Fibroblast of skin of right quadriceps (primary cell): ENCODE measurements at places on chromosomes 11 and 22.

GRCh38 chr22:38429499-38430068, 25.4 kb downstream of the KCNJ4 start:
- DNase-seq = no peak

DNA sequence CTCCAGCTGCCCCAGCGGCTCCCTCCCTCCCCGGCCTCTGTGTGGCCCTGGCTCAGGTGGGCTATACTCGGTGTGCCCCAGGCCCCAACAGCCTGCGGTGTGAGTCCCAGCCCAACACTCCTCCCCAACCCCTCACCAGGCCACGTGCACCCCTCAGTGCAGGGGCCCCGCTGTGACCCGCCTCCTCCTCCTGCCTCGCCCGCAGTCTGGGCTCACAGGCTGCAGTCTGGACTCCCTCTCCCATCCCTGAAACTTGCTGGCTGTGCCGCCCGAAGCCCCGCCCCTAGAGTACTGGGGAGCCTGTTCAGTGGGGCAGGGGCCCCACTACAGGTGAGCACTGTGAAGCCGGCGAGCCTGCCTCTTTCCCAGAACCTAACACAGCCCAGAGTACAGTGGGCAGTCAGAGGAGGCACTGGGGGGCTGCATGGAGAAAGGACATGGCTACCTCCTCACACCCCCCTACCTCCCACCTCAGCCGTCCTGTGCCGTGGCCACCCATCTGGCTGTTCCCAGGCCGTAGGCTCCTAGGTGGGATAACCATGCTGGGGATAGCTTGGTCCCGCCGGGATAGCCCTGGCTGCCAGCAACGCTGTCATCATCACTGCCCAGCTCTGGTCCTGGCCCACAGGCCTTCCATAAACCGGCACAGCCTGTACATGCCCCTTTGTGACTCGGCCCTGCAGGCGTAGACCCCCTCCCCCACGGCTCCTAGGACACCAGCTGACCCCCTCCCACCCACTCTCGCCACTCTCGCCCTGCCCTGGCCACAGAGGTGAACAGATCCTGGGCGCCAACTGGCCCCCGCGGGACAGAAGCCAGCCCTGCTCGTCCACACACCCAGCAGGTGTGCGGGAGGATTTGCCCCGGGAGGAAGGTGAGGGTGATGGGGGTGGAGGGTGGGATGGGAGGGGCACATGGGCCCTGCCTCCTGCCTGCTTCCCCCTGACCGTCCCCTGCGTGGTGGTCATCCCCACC, 29.7 kb downstream of the CELSR1 start:
- no peak for DNase-seq

GRCh38 chr11:124699547-124699946, 25.8 kb downstream of the SPA17 start:
- no peak for DNase-seq

- peak; percentile 21 for DNase-seq
Observed at GRCh38 chr11:117610045-117610444, 187.0 kb downstream of the DSCAML1 start.

DNA sequence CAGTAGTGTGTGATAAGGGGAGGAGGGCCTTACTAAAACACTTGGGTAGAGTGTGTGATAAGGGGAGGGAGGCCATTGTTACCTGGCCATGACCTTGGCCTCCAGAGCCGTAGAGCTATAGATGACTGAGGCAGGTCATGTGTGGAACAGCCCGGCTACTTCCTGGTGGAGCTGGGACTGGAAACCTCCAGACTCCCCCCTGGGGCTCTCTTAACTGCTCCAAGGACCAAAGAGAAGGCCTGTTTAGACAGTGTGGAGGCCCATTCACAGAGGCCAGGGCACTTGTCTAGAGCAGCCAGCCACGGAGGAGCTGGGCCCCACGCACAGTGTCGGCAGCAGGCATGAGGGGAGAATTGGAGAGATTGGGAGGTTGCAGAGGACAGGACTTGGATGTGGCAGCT, 12.5 kb upstream of the MICALL1 start:
- no peak for DNase-seq

DNA sequence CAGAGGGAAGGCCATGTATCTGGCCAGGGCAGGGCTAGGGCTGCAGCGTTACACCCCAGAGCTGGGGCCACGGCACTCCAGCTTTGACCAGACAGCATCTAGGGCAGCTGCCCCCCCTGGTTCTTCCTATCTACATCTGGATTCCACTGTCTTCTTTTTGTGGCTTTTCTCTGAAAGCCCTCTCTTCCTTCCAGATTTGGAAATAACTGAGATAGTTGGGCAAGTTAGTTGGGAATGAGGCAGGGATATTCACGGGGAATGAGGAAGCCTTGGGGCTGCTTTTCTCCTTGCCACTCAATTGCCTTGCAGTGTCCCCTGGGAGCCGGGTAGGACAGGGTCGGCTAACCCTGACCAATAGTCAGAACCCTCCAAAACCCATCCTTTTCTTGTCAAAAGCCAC, 26.8 kb downstream of the CLMP start:
- no peak for DNase-seq

DNA sequence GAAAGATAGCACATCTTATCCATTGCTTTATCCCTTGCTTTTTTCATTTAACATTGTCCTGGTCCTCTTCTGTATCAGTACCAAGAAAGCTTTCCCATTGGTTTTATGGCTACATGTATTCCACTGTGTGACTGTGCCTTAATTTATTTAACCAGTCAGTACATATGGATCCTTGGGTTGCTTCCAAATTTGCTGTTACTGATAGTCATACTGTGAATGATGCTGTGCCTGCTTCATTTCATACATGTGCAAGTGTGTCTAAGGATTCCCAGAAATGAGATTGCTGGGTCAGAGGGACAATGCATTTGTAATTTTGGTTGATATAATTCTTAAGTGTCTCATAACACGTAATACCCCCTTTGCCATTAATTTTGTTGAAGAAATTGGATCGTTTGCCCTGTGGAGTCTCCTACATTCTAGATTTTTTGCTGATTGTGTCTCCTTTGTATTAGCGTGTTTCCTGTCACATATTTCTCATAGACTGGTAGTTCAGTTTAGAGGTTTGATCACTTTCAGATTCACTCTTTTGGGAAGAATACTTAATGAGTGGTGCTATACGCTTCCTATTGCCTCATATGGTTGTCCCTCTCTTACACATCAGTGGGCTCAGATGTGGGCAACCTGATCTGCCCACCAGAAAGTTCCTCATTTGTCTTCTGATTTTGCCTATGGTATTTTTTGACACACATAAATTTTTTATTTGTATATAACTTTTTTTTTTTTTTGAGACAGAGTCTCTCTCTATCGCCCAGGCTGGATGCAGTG, 35.3 kb downstream of the MYBPC3 start:
- no peak for DNase-seq

- DNase-seq = peak; percentile 52
Observed at GRCh38 chr11:19200410-19201201, 1.2 kb downstream of the CSRP3 start.

DNA sequence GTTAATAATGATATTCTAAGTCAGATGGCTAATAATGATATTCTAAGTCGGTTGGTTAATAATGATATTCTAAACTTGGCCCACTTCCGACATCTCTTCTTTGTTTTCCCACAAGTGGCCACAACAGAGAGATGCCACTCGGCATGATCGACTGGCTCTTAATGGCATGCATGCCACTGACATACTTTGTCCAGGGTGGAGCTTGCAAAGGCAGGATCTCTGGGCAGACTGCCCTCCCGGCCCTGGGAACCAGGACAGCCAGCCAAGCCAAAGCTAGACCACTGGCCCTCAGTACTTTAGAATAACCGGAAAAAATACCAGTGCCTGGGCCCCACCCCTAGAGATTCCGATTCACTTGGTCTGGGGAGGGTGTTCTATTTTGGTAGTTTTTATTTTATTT, 78.1 kb downstream of the KIAA1671 start:
- DNase-seq = no peak

DNA sequence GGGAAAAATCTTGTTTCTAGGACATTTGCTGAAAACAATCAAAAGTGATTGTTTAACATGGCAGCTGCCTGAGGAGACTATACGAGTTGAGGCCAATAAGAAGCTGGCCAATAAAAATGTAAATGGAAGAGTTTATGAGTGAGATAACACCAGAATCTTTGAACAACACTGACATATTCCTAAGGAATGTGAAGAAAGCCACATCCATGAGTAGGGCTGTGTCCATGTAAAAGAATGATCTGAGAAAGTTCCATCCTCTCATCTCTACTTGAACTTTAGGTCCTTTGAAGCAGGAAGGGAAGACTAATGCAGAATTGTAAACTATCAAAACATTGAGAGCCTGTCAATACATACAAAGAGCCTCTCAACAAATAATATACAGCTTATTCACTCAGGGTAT, 6.9 kb upstream of the CHORDC1 start:
- DNase-seq = no peak

DNA sequence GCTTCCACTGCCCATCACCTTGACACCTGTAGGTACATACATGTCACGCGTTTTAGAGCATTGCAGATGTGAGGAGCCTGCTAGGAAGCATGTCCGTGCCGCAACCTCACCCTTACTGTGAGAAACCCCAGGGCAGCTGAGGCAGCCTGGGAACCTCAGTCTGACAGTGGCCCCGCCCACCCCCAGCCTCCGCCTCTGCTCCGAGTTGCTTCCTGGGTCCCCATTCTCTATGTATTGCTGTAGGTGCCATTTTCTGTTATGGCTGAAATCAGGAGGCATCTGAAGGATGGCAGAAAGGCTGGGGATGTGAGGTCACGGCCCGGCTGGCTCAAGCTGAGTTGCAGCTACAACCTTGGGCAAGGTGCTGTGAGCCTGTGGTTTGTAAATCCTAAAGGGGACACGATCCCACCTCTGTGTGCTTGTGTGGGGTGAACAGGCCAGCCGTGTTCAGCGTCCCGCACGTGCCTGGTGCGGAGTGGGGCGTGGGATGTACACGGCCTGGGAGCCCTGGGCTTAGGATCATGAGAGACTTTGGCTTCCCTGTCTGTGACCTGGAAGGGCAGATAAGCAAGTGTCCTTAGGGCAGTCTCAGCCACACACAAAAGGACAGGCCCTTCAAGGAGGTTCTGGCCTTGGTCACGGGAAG, 102.7 kb downstream of the PHF21B start:
- no peak for DNase-seq

DNA sequence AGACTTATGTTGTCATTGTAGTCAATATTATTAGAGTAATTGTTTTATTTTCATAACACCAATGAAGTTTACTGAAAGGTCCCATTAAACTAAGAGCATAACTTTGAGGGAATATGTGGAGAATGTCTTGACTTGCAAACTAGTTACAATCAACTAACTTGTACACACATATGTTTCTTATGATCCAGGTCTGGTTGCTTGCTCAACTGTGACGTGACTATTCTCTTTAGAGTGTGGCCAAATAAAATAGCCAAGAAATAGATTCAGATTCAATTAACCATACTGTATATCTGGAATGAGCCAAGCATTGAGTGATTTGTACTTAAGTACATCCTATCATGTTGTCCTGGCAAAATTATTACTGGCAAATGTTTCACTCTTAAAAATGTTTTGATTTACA, 101.7 kb downstream of the METTL15 start:
- DNase-seq = peak; percentile 3

DNA sequence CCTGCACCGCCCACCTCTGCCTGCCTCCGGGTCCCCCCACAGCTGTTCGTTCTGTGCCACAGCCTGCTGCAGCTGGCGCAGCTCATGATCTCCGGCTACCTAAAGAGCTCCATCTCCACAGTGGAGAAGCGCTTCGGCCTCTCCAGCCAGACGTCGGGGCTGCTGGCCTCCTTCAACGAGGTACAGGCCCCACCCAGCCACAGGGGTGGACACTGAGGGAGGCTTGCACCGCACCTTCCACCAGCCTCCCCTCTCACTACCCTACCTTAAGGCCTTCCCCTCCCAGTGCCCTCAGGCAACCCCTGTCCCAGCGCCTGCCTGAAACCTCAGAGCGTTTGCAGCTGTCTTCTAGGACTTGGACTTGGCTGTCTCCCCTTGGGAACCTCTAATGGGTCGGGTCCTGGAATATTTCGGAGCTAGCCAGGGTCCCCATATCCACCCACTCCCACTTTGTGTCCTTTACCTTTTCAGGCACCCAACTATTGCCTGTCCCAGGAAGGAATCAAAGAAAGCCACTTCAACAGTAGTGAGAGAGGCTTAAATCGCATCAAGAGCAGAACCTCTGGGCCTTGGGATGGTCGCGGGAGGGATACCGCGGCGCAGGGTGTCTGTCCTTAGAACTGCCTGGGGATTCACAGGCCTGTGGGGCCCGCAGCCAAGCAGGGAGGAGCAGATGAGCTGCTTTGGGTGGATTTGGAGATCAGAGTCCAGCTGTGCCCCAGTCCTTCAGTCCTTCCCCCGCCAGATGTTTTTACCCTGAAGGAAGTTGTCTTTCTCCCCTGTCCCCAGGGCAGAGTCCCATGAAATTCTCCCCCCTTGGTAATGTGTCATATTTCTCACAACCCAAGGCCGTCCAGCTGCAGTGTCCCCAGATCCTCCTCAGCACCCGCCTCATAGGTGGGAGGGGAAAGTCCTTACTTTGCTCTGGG, 13.3 kb downstream of the SLCO2B1 start:
- DNase-seq = no peak

- peak; percentile 17 for DNase-seq
Observed at GRCh38 chr11:61516675-61517572, 8.4 kb downstream of the LRRC10B start.

DNA sequence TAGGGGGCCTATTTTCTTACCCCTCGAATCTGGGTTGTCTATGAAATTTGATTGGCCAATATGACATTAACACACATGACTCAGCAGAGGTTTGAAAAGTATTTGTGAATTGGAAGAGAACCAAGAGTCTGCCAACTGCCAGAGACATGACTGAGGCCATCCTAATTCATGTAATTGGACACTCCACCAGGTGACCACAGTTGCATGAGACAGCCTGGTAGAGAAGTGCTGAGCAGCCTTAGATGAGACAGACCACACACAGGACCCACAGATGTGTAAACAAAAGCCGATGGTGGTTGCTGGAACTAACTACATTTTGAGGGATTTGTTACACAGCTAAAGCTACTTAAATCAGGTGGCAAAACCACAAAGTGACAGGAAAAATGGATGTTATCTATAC, 855 bp upstream of the MS4A5 start:
- no peak for DNase-seq

DNA sequence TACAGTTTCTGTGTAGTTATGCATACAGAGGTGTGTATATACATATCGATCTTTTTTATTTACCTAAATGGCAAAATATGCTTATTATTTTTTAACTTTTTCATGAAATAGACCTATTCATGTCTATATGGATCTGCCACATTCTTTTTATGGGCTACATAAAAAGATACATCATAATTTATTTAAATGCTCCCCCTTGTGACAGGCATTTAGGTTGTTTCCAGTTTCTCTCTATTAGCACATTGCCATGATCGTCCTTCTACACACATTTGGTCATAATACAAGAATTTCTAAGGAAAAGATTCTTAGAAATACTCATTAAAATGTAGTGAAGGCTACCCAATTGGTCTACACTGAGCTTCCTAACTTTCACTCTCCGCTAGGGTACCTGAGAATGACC, 1067.4 kb downstream of the OPCML start:
- DNase-seq = no peak

DNA sequence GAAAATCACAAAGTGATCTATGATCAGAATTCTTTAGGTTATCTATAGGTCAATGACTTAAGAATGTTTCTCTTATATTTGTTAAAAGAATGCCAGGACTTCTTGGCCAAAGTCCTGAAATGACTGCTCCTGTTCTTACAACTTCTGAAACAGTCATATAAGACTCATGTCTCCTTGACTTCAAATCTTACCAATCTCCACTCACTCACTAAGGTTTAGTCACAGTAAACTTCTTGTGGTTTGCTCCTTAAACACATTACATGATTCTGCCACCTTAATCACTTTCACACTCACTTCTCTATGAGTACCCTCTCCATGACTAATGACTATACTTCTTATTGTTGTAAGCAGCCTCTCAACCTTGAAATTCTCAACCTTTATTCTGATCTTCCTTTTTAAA, 648.7 kb upstream of the CCDC179 start:
- peak; percentile 79 for DNase-seq
